Psoas muscle (tissue), 8 donors: ENCODE measurements at places on chromosomes 11 and 22. TPM values are rescaled to one million over a fixed set of nuclear protein-coding genes. Genes with fewer than 3 reads are reported as not detected.

EHF gene
- total RNA-seq, result not detected

TRIM48 gene
- total RNA-seq, result not detected

PHRF1 gene
- total RNA-seq, result 31.2 TPM

ANO5 gene
- total RNA-seq, result 39.1 TPM

CST6 gene
- total RNA-seq, result 0.93 TPM

SNX32 gene
- not detected for total RNA-seq

CHEK1 gene
- 0.97 TPM for total RNA-seq

FAM180B gene
- total RNA-seq, result not detected

HBG2 gene
- total RNA-seq, result not detected

MMP12 gene
- total RNA-seq, result not detected

RBM4B gene
- 11.0 TPM for total RNA-seq

FOSL1 gene
- total RNA-seq, result 10.4 TPM

TOLLIP gene
- 63.3 TPM for total RNA-seq

FGF19 gene
- not detected for total RNA-seq

ST13 gene
- total RNA-seq, result 294 TPM

SYT12 gene
- 0.61 TPM for total RNA-seq

TTC36 gene
- total RNA-seq, result 1.2 TPM

EIF3L gene
- 369 TPM for total RNA-seq
